Muscle of back (tissue), 13 donors: ENCODE measurements at places on chromosomes 2 and 18.

DNA sequence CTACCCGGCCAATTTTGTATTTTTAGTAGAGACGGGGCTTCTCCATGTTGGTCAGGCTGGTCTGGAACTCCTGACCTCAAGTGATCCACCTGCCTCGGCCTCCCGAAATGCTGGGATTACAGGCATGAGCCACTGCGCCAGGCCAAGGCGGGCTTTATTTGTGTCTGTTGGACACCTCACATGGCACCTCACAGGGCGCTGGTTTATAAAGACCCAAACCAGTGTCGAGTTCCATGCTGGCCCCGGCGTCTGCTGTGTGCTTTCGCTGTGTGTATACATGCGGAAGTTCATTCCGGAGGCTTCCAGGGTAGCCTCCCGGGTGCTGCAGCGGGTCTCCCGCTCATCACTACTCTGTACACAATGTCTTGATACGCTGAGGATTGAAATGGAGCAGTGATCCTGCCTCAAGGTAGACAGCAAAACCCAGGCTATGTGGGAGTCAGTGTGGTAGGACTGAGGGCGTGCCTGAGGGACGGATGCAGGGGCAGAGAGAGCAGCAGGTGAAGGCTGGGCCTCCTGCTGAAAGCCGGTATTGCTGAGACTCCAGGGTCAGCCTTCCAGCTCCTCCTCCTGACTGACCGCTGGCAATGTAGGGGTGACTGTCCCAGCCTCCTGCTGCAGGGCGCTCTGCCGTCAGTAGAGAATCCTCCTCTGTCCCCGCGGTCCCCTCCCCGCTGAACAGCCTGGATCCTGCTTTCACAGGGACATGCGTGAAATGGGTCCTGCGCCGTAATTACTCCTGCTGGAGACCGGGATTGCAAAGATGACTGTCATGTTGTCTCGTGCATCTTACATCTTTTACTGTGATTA is 22.7 kb downstream of the LDLRAD4 start:
- no peak for DNase-seq

DNA sequence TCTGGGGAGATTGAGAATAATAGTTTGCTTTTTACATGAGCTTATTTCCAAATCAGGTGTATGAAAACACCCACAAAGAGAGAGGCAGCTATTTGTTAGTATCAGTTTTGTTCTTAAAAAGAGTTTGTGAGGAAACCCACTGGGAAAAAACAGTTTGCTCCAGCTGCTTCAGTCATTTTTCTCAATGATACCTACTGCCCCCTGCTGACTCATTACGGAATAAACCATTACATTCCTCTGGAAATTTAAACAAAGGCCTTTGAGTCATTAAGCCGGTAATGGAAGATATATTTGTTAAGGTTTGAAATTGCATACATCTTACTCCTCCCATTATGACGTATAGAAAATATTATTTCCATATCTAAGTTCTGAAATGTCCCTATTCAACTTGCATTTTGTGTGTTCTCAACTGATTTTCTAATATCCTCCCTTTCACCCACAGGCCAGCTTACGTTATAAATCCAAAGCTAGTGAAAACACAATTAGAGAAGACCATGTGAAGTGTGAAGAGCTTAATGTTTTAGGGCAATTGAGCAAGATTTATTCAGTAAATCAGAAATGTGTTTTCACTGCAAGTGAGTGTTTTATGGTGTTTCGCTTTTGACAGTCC is 761.6 kb downstream of the DSC3 start:
- peak; percentile 38 for DNase-seq

DNA sequence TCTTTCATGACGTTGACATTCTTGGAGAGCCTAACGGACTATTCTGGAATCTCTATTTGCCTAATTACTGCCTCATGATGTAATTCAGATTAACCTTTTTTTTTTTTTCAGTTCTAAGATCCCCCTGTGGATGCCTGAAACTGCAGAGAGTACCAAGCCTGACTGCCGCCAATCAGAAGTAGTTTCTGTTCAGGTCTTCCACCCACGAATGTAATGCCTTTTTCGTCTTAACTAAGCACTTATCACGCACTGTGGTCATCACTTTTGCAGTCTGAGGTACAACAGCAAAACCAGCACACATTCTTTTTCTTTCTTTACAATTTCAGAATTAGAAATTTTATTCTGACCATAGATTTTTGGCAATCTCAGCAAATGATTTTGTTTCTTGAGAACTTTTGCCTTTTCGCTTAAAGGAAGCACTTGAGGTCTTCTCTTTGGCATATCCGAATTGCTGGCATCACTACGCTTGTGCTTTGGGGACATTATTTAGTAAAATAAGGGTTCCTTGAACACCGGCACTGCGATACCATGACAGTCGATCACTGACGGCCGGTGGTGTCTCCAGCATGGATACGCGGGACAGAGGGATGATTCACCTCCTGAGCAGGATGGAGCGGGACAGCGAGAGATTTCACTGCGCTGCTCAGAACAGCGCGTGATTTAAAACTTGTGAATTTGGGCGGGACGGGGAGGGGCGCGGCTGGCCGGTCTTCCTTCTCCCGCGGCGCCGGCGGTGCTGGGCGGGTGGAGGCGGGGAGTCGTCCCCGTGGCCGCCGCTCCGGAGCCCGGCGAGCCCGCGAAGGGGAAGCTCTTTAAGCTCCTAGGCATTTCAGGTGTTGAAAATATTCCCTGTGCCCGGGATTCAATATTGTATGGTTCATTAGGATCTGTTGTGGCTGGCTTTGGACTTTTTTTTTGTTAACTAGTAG is 32.0 kb upstream of the GPR55 start:
- DNase-seq: peak; percentile 67

- DNase-seq: no peak
These were observed 27.2 kb downstream of the KIF1A start for GRCh38 chr2:240792629-240793312.

GRCh38 chr2:201219328-201220096 is 36.6 kb downstream of the CASP10 start:
- no peak for DNase-seq

- DNase-seq: no peak
These were observed 105.6 kb upstream of the REV1 start for GRCh38 chr2:99595373-99595772.

- DNase-seq: no peak
These were observed 2.6 kb downstream of the SEC11C start for GRCh38 chr18:59142274-59142673.

DNA sequence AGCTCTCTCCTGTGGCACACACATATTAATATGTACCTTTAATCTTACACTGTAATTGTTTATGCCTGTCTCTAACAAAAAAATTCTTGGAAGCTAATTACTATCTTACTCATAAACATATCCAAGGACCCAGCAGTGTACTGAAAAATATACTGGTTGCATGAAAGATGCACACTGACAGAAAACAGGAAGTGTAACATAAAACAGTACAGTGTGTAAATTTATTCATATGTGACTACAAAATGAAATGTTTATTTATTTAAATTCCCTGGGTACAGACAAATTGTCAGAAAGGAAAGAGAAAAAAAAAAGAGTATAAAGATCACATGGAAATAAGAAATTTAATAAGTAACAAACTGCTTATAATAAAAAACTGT is 28.5 kb downstream of the TMEM131 start:
- DNase-seq: no peak

DNA sequence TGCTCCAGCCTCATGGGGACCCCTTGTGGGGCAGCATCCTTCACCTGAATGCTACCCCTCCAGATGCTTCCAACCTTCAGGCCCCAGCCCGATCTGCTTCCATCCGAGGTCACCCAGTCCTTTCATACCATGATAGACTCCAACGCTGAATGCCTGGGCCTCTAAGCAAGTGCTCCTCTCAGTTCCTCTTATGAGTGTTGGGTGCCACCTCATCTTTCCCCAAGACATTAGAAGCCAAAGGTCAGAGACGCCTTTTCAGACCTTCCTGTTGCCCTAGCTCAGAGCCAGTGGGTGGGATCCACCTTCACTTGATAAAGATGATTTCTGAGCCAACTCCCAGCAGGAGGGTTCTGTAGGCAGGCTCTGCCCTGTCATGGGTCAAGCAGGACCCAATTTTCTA is 174.5 kb upstream of the MGAT5 start:
- no peak for DNase-seq

- no peak for DNase-seq
These were observed 32.1 kb downstream of the ADRA2B start for GRCh38 chr2:96083989-96084857.

- DNase-seq: no peak
These were observed 175.7 kb downstream of the ETAA1 start for GRCh38 chr2:67572721-67573435.

DNA sequence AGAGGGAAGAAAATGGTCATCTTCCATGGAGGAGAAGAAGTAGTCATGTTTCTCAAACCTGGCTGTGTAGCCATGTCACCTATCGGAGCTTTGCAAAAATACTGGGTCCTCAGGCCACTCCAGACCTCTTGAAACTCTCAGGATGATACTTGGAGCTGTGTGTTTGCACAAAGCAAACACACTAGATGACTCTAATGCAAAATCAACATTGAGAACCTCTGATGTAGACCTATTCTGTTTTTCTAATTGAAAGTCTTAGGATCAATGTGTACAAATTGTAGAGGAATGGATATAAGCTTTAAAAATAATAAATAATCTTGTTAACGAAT is 444.3 kb downstream of the RND3 start:
- DNase-seq: no peak

DNA sequence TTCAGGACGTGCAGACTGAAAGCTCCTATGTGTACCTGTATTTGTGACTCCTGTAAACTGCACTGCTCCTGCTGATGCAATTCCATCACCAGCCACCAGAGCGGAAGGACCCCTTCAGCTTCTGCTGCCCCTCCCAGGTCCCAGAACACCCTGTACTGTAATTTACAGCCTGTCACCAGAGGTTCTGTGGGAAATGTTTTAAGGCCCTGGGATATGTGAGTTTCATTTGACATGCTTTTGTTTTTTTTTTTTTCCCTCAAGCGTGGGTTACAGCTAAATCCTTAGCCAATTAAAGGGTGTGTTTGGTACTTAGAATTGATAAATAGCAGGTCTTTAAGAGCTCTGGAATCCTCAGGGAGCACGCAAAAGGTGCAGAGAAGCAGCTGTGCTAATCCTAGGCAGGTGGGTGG is 79.4 kb downstream of the KCTD1 start:
- no peak for DNase-seq

DNA sequence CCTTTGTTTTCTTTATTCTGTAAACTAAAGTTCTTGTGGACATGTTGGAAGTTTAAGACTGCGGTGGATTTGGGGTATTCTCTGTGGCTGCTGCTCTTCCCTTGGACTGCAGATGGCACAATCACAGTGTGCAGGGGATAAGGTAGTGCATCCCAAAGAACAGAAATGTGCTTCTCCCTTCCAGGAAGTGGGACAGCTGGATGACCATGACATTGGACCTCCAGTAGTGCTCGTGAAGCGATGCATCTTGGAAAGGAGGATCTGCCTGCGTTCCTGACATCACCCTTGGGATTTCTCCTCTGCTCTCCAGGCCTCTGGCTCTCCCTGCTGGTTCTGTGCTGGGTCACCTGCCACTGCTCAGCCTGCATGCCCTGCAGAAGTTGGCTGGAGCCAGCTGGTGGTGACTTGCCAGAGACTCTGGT is 109.9 kb downstream of the SLC4A3 start:
- DNase-seq: peak; percentile 42

DNA sequence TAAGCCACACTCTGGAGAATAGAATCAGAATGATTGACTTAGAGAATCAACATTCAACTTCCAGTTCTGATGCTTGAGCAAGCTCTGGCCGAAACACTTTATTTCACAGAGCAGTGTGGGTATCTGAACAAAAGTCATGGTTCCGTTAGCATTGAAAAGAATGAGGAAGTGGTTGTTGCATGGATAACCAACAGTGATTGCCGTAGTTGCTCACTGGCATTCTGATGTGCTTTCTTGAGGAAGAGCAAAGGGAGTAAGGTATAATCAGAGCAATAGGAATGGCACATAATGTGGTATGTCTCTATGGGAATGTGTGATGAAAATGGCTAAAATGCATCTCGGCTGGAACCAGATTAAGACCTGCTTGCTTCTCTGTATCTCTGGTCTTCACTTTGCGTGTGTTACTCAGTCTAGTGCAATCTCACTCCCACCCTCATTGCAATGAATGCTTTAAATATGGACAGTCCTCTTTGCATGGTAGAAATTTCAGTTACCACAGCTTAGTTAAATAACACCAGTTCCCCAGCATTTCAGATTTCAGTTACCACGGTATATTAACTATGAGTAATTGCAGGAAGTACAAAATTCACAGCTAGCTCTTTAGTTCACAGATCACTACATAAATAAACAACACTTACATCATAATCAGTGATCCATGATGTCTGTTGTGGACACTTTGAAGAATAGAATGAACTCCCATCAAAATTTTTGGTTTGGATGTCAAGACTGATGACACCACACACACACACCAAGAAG is 7.8 kb upstream of the RAB12 start:
- DNase-seq: no peak

GRCh38 chr2:64153811-64154210 is 9.6 kb upstream of the PELI1 start:
- DNase-seq: no peak

DNA sequence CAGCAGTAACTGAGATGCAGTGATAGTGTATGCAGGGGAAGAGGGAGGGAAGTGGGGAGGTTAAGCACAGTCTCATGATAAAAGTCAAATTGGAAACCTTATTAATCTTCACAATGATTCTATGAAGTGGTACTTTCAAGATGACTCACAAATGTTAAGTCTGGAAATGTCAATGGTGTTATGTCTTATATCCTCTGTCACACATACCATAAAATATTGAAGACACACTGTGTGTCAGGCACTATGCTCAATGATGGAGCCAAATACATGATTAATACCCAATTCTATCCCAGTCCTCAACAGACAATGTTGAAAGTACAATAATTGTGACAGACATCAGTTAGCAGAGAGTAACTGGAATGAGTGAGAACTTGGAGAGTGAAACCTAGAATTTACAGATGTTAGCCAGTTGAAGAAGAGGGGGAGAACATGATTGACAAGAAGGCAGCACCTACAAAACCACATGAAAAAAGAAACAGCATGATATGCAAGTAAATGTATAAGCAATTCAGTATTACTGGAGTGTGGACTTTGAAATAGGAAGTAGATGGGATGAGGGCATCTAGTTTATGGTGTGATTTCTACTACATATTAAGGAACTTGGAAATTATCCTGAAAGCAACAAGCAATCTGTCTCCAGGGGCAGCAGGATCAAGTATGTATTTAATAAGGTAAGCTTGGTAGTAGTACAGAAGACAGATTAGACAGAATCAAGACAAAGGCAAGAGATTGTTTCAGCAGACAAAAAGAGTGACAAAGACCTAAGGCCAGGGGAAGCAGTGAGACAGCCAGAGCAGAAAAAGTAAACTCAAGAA is 107.6 kb downstream of the STRN start:
- no peak for DNase-seq
